ENCODE measurements at places on chromosomes 2 and 18. TPM values are rescaled to one million over a fixed set of nuclear protein-coding genes. Genes with fewer than 3 reads are reported as not detected.

Gene SP5
- not detected for polyA plus RNA-seq

Gene TWSG1
- 167 TPM for polyA plus RNA-seq

Gene PTGR3
- polyA plus RNA-seq: 63.0 TPM

Gene CFAP53
- polyA plus RNA-seq: 0.17 TPM

Gene ITPRIPL1
- polyA plus RNA-seq: 0.59 TPM

Gene POLR1A
- 9.0 TPM for polyA plus RNA-seq

Gene UGT1A6
- 0.11 TPM for polyA plus RNA-seq

Gene MAL
- polyA plus RNA-seq: not detected

Gene PJVK
- polyA plus RNA-seq: 1.5 TPM

Gene SAG
- polyA plus RNA-seq: not detected

Gene MEP1B
- polyA plus RNA-seq: not detected

Gene C2orf66
- 0.23 TPM for polyA plus RNA-seq

Gene OTOF
- polyA plus RNA-seq: 0.16 TPM

Gene SMYD1
- polyA plus RNA-seq: not detected

Gene MMADHC
- polyA plus RNA-seq: 134 TPM

Gene NEUROD1
- not detected for polyA plus RNA-seq

Gene SPRED2
- 11.0 TPM for polyA plus RNA-seq

Gene SP140
- polyA plus RNA-seq: 0.29 TPM

Gene OXER1
- polyA plus RNA-seq: not detected

Gene TMEFF2
- 0.25 TPM for polyA plus RNA-seq

Gene PTH2R
- polyA plus RNA-seq: not detected

Gene SLC4A3
- polyA plus RNA-seq: 7.6 TPM

Gene HOXD13
- 0.43 TPM for polyA plus RNA-seq

Gene DSC3
- polyA plus RNA-seq: not detected

Gene ACVR1C
- polyA plus RNA-seq: 0.04 TPM

Gene HMSD
- 0.26 TPM for polyA plus RNA-seq

Gene CDH19
- not detected for polyA plus RNA-seq

Gene NEU4
- polyA plus RNA-seq: not detected

Gene POMC
- 0.27 TPM for polyA plus RNA-seq

Gene GALR1
- polyA plus RNA-seq: not detected

Gene EML6
- 0.36 TPM for polyA plus RNA-seq

Gene SH3RF3
- polyA plus RNA-seq: 3.6 TPM

Gene TRIM54
- 0.05 TPM for polyA plus RNA-seq

Gene CFC1
- polyA plus RNA-seq: not detected

Gene RAD51AP2
- polyA plus RNA-seq: not detected

Gene HK2
- 21.8 TPM for polyA plus RNA-seq

Gene HES6
- 1.7 TPM for polyA plus RNA-seq

Gene UGT1A4
- polyA plus RNA-seq: not detected

Gene OSR1
- polyA plus RNA-seq: 4.3 TPM

Gene NT5DC4
- polyA plus RNA-seq: not detected

Gene CNNM4
- polyA plus RNA-seq: 4.4 TPM

Data from BJ (cell line).